Activated CD4-positive, alpha-beta T cell treated with anti-CD3 and anti-CD28 coated beads, Interleukin-2, amount 50 U/mL, for 48 hours (primary cell): ENCODE measurements at places on chromosomes 13 and 19.

DNA sequence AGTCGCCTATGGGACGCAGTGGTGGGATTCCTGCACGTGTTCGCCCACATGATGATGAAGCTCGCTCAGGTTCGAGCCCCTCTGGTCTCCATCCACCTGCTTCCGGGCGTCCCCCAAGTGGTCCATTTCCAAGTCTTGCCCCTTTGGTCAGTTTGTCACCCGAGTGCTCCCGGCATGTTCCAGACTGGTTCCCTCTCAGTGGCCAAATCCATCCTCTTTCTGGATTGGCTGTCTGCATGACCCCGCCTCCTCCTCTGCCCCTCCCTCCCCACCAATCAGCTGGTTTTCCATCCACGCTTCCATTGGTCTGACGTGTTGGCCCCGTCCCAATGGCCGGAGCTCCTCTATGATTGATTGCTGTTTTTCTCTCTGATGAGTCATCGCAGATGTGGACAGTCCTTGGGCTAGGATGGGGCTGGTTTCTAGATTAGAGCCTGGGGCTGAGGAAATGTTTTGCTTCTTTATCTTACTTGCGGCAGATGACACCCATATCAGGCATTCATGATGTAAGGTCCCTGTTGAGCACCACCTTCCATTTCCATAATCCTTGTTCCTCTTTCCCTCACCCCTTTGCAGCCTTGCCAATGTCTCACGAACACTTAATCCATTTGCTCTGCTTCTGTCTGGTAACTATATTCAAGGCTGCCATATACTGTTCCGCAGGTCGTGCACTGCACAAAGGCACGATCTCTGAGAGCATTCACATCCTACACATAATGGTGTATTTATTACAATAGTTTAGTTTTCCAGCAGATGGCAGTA, 73.8 kb downstream of the MAP4K1 start:
- DNase-seq: peak; percentile 57

DNA sequence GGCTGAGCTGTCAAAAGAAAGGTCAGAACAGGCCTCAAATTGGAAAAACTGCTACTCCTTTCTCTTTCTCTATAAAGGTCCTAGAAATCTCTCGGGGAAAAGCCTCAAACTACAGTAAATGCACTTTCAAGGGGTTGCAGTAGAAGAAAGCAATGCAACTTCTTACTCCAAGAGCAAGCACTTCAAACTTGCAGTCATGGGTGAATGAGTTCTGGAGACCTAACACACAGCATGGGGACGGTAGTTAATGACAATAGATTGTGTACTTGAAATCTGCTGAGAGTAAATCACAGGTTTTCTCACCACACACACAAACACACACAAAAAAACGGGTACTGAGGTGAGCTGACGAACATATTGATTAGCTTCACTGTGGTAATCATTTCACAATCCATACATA, 11.8 kb downstream of the TUBGCP3 start:
- no peak for DNase-seq

- no peak for DNase-seq
These were observed 1.2 kb downstream of the CD70 start for GRCh38 chr19:6589711-6590257.

GRCh38 chr13:112984954-112985802, 16.2 kb downstream of the MCF2L start:
- DNase-seq: no peak

DNA sequence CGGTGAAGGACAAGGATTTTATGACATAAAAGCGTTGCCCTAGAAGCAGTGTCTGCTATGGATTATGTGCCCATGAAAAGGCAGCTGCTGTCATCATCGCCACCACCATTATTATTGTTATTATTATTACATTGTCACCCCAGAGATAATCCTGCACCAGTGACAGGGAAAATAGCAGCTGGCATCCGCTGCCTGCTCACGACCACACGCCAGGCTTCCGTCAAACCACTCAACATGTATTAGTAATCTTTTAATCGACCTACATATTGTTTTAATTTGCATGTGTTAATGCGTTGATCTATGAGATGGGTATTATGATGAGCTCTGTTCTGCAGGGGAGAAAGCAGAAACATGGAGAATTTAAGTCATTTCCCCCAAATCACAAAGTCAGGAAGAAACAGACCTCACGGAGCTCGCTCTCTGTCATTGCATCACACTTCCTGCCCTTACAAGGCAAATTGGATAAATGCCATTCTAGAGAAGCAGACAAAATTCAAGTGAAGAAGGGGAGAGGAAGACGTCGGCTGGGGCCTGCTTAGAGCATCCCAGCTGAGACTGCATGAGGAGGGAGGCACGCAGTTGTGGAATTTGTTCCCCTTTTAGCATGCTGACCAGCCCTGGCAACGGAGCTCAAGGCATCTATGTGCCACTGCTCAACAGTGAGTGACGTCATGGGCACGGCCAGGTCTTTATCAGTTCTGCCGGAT, at the start of gene FFAR3:
Gene FFAR3, plus strand, starts transcription at position 594 of the 707 bp plus-strand sequence. CDS start 431 bp downstream, outside the sequence.
- no peak for DNase-seq

DNA sequence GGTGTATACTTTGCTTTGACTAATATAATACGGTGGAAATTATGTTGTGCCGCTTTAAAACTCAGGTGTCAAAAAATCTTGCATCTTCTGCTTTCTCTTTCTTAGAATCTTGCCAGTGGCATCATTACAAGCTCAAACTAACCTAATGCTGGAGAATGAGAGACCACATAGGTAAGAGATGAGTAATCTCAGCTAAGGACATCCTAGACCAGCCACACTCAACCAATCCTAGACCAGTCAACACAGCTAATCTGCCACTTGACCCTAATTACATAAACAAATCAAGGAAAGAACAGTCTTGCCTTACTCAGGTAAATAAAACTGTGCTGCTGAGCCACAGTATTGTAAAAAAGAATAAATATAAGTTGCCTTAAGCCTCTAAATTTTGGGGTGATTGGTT, 1323.9 kb upstream of the SPRY2 start:
- DNase-seq: no peak

DNA sequence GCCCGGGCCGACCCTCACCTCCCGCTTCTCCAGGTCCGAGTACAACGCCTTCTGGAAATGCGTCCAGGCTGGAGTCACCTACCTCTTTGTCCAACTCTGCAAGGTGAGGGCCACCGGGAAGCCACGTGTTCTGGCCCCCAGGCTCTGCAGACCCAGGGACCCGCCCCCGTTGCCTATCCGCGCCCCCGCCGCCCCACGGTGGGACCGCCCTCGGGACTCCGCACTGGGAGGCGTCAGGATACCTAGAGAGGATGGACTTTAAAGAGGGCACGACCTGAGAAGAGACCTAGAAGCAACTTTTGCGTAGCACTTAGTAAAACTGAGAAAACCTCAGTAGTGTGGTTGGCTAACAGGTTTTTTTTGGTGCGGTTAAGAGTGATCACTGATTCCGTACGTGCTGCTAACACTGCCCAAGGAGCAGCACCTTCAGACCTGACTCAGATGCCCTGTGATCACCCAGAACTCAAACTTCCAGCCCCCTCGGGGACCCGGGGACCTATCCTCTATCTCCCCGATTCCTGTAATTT, 492 bp downstream of the TMEM147 start:
- peak; percentile 77 for DNase-seq

GRCh38 chr13:23292586-23292985, 111.8 kb downstream of the SGCG start:
- DNase-seq: no peak

GRCh38 chr13:48773531-48774275, 120.0 kb downstream of the CYSLTR2 start:
- no peak for DNase-seq

- DNase-seq: no peak
These were observed 1.5 kb downstream of the PLEKHF1 start for GRCh38 chr19:29666578-29667386.

DNA sequence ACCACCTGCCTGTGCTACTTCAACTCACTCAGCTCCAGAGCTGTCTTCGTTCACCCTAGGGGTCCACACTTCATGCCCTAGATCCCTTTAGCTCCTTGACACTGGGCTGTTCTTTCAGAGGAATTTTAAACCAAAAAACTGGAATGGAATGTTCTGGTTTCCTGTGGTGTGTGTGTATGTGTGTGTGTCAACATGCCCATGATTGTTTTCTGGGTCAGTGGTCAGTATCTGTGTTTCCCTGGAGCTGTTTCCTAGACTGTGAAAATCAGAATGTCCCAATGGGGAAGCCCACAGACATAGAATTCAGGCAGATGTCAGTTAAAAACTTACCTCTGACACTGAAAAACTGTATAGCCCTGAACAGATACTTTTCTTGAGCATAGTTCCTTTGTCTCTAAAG, 1.3 kb downstream of the PMIS2 start:
- DNase-seq: no peak

GRCh38 chr13:102830646-102831045, 15.2 kb upstream of the ERCC5 start:
- no peak for DNase-seq

DNA sequence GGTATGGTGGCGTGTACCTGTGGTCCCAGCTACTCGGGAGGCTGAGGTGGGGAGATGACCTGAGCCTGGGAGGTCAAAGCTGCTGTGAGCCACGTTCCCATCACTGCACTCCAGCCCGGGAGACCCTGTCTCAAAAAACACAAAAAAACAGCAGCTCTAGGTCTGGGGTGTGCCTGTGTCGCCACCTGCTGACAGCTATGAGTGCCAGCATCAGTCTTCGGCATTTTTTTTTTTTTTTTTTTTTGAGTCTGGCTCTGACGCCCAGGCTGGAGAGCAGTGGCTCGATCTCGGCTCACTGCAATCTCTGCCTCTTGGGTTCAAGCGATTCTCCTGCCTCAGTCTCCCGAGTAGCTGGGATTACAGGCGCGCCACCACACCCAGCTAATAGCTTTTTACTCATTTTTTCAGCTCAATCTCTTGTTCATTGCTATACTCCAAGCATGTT, 10.1 kb downstream of the AP2S1 start:
- DNase-seq: peak; percentile 34

GRCh38 chr13:37385956-37386670, 212.5 kb downstream of the POSTN start:
- no peak for DNase-seq

DNA sequence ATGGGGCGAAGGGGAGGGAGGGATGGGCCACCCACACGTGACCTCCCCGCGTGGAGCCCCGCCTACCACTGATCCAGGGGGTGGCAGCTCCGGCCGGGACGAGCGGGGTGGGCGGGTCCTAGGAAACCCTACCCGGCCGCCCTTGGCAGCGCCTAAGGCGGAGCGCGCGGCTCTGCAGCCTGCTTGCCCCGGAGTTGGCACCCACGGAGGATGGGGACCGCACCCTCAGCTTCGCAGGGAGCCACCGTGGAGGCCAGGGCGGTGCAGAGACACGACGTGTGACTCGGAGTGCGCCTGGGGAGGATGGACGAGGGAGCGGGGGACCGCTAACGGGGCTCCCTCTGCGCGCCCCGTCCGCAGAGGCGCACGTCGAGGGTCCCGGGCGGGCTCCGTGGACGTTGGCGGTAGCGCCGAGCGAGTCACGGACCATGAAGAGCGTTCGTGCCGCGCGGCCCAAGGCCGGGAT, at the start of gene RGS9BP:
Gene RGS9BP, plus strand, starts transcription at position 129 of the 466 bp plus-strand sequence. CDS start 416 bp downstream, outside the sequence.
- peak; percentile 73 for DNase-seq

DNA sequence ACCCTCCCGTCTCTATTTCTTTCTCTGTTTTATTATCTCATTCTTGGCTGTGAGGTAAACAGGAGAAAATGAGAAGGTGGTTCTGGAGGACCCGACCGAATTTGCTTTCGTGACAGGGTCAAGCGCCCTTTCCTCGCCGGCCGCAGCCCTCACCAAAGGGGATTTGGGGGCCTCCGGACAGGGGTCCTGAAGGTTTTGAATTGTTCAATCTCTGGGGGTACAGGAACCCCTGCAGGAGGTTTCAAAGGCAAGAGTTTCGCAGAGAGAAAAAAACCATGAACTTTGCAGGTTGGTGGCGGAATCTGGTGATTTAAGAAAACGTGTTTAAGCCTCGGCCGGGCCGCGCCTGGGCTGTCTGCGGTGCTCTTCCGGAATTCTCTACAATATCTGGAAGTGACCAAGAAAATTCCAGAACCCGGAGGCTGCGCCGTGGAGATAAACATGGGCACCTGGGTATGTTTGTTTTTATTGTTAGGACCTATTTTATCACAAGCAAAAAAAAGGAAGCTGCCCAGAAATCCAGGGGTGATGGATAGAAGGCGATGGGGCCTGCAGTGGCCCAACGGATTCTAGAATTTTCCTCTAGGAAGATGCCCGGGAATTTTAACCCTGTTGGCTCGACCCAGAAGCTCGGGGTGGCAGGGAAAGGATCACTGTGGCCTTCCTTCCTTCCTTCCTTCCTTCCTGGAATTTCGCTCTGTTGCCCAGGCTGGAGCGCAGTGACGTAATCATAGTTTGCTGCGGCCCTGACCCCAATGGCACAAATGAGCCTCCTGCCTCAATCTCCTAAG, 14.2 kb upstream of the PTBP1 start:
- DNase-seq: no peak

GRCh38 chr13:45196096-45196495, 4.7 kb downstream of the KCTD4 start:
- DNase-seq: no peak

- peak; percentile 61 for DNase-seq
These were observed 18.6 kb downstream of the DEDD2 start for GRCh38 chr19:42198676-42199439.

DNA sequence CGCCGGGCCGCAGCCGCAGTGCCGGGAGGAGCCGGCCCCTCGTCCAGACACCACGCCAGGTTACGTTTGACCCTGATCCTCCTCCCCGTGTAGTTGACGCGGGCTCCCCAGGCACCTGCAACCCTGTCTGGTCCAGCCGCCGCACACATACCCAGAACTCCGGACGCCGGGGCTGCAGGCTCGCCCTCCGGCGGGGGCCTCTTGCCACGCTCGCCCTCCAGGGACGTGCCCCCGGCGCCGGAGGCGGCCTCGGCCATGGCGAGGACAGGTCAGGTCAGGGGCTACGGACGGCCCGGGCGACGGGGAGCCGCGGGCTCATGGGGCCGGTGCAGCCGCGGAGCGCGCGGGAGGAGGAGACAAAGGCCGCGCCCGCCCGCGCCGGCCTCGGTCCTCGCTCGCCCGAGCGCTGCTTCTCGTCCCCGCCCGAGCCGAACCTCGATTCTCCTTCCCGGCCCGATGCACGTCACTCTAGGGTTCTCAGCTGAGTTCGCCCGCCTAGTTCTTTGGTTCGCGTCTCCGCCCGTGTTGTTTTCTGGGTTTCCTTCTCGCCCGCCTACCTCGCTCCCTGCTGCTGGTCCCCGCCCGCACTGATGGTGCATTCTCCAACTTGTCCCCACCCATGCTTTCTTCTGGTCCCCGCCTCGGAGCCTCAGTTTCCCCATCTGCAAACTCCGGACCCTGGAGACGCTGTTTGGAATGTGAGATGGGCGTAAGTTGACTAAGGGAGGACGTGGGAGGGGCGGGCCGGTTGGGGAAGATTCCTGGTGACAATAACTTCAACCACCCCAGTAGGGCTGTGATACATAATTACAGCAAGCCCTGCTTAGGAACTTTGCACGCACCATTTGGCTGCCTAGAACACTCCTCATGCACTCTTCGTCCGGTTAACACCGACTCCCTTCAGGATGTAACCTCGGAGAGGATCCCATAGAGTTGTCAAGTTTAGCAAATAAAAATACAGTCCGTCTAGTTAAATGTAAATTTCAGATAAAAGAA, at the start of gene ANO8:
Gene ANO8, minus strand, starts transcription at position 442 of the 996 bp plus-strand sequence. Its CDS starts 185 bp downstream, at position 257.
- peak; percentile 98 for DNase-seq

GRCh38 chr19:30856376-30856775, 484.2 kb downstream of the ZNF536 start:
- DNase-seq: no peak
